EH (cell line): ENCODE measurements at places on chromosomes 1 and 21.
A peak's percentile ranks its signal among the peaks of the same experiment; 100 is the strongest.

GRCh38 chr1:98490099-98490498 is 171.4 kb upstream of the SNX7 start:
- no peak for DNase-seq

DNA sequence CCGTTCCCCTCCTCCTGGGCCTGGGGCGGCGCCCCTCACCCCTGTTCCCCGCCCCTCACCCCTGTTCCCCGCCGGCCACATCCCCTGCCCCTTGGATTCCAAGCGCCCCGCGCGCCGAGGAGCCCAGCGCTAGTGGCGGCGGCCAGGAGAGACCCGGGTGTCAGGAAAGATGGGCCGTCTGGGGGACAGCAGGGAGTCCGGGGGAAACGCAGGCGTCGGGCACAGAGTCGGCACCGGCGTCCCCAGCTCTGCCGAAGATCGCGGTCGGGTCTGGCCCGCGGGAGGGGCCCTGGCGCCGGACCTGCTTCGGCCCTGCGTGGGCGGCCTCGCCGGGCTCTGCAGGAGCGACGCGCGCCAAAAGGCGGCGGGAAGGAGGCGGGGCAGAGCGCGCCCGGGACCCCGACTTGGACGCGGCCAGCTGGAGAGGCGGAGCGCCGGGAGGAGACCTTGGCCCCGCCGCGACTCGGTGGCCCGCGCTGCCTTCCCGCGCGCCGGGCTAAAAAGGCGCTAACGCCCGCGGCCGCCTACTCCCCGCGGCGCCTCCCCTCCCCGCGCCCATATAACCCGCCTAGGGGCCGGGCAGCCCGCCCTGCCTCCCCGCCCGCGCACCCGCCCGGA is at the start of gene TP73:
TP73 (plus strand) TSS at position 587 of the 618 bp plus-strand sequence. CDS start 29,850 bp downstream, outside the sequence.
- DNase-seq: no peak

- no peak for DNase-seq
Measured at GRCh38 chr21:41537356-41537755, 29.4 kb upstream of the TMPRSS2 start.

GRCh38 chr21:28633839-28634555 is 358.7 kb downstream of the LTN1 start:
- DNase-seq: peak; percentile 96

DNA sequence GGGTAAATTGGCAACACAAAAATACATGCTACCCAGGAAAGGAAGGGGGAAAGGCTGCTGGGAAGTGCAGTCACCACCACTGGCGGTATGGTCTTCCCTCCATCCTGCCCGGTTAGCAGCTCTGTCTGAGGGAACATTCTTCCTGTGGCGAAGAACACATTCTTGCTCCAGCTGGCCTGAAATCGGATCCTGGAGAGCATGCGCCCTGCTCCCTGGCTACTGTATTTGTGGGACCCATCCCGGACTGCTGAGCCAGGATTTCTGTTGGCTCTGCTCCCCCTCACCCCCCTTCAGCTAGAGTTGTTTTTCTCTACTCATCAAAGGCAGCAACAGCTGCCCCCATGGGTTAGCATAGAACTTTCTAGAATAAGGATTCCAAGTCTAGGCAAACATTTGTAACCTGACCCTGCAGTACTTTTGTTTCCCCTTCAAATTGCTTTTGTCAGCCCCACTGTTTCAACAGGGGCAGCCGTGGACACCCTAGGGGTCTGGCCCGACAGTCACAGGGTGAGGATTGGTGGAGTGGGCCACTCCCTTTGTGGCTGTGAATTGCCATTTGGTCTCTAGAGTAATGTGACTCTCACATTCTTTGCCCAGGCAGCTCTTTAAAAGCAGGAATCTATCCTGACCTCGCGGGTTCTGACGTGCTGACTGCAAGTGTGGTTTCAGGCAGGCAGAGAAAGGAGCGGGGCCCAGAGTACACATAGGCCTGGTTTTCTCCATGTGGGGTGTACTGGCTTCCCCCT is 157.7 kb downstream of the TOMM20 start:
- DNase-seq: peak; percentile 98

- peak; percentile 40 for DNase-seq
Measured at GRCh38 chr1:11749203-11749689, 12.7 kb upstream of the C1orf167 start.

DNA sequence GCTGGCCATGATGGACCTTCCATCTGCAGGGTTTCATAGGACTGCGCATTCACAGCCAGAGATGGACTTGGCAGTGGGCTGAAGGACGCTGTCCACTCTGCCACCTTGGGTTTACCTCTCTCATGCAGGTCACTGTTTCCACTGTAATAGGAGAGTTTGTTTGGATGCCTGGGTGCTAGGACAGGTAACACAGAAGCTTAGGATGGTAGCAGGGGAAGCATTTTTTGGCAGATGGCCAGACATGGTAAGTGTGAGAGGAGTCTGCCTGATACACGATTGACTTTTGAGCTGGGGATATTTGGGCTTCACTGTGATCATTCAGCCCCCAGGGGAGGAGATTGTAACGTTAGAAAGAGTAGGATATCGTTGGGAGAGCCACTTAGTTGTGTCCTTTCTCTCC is 11.8 kb downstream of the PSEN2 start:
- no peak for DNase-seq

DNA sequence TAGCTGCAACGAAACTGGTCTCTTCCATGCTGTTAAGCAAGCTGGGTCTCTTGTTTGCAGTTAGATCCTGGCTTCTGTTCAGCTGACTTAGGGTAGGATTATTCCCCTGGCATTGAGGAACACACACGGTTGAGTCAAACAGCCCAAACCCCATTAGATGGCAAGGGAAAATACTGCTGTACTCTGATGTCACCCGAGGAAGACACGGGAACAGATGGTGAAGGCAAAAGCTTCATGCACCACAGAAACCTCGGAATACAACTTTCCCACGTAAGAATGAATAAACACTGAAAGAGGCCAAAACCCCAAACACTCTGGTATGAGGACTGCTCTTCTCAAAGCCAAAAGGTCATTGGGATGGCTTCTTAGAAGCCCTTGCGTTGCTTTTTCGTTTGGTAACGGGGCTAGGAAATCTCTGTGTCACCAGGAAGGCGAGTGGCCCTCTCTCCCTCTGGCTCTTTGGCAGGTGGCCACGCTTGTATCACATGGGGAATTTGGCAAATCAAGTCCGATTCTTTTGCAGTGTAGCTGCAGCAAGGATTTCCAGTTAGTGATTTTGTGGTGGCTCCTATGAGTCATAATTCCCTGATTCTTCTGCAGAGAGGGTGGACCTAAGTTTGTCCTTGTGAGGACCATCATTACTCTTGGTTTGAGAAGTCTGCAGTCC is 16.7 kb upstream of the LYST start:
- peak; percentile 100 for DNase-seq

- peak; percentile 55 for DNase-seq
Measured at GRCh38 chr21:44872649-44873355, 688 bp downstream of the PTTG1IP start.

- DNase-seq: no peak
Measured at GRCh38 chr1:161265305-161265704, 6.8 kb downstream of the PCP4L1 start.

GRCh38 chr1:2523891-2524609 is 2.3 kb downstream of the PANK4 start:
- no peak for DNase-seq

- no peak for DNase-seq
Measured at GRCh38 chr1:111792249-111792648, 36.5 kb downstream of the DDX20 start.

DNA sequence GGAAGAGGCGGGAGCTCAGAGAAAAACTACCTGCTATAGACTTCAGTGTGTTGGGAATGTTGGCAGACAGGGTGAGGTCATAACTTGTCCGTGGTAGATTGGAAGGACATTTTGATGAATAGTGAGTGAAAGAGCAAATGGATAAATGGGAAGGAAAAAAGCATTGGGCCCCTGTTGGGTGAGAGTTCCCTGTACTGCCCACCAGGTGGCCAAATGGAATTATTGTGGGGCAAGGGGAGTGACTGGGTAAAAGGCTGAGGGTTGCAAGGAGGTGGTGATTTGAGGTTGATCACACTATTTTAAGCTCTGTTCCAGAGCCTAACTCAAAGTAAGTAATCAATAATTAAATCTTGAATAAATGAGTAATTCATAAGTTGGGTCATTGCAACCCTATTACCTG is 60.4 kb downstream of the MRPS6 start:
- DNase-seq: no peak

- DNase-seq: no peak
Measured at GRCh38 chr1:2465371-2466269, 10.5 kb upstream of the PLCH2 start.

DNA sequence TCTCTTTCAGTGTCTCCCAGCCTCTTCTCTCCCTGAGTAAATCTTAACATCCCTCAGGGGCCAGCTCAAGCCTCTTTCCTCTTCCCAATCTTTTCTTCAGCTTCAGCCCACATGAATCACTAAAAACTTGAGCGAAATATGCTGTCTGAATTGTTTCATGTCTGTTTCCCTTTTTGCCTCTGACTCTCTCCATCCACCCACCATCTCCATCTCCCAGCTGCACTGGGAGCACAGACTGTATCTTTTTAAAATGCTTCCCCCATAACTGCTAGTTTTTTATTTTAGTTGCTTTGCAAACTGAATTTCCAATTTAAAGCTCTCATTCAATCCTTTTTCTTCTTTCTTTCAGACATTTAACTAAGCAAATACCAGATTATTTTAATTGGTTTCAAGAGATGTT is 3.0 kb upstream of the AHCTF1 start:
- no peak for DNase-seq

- no peak for DNase-seq
Measured at GRCh38 chr1:70979881-70980280, 67.7 kb downstream of the PTGER3 start.

DNA sequence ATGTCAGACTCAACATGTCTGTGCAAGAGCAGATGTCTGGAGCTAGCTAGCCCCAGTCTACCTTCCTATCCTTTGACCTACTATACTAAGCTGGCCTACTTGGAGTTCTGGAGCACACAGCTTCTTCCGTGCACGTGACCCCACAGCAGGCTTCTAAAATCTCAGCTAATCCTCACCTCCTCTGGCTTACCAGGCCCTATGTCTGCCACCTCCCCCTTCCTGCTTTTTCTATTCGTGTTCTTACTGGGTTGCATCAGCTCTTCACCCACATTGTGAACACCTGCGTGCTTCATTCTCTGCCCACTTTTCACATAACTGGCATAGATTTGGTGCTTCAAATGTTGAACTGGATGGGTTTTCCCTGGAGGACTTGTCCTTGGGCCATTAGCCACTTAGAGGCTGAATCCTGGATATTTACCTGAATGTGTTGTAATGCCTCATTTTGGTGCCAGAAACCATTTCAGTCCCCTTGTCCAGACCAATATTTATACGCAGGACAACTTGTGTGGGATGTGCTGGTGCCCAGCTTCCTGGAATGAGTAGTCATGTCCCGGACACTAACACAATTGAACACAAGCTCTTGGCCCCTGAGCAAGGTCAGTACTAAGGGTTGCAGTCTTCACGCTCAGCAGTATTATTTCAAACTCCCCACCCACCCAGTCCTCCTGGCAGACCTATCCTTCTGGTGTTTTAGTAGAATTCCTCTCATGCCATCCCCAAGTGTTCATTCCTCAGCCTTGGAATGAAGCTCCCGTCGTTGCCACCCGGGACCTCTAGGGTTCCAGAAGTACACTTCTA is 24.0 kb downstream of the TENT5C start:
- no peak for DNase-seq

GRCh38 chr1:113874012-113874879 is 2.7 kb upstream of the PTPN22 start:
- DNase-seq: peak; percentile 14

DNA sequence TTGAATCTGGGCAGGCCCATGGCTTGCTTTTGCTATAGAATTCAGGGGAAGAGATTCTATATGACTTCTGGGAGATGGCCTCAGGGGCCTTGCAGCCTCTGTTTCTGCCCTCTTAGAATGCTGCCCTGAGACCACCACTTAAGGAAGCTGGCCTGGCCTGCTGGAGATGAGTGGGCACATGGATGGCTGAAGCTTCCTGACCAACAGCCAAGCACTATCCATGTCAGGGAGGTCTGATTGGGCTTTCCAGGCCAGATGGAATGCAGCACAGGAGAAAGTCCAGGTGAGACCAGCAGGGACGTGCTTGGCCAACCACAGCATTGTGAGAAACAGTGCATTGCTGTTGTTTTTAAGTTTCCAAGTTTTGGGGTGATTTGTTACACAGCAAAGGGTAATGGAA is 308.1 kb downstream of the PTPRU start:
- no peak for DNase-seq

DNA sequence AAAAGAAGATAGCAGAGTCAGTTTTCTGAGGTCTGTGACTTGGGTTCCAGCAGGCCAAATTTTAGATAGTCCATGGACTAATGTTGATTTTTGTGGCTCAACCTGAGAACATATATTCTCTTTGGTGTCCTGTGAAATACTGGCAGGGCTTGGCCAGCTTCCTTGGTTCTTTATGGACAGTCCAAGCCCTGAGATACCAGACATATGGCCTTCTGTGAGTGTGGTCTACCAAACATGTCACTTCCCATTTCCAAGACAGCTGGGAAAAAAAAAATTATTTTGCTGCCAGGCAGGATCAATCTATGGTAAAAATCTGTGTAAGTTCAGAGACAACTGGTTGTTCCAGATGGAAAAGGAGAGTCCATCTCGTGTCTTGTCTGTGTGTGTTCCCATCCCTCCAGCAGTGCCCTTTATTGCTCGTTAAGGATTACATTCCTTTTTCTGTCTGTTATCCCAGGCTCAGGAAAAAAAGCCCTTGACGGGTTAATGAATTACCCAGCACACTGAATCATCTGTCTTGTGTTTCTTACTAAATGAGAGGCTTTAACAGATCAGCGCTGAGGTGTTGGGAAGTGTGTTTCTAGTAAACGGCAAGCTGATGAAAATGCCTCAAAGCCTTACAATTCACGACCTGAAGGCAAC is 33.4 kb upstream of the XPR1 start:
- peak; percentile 32 for DNase-seq

DNA sequence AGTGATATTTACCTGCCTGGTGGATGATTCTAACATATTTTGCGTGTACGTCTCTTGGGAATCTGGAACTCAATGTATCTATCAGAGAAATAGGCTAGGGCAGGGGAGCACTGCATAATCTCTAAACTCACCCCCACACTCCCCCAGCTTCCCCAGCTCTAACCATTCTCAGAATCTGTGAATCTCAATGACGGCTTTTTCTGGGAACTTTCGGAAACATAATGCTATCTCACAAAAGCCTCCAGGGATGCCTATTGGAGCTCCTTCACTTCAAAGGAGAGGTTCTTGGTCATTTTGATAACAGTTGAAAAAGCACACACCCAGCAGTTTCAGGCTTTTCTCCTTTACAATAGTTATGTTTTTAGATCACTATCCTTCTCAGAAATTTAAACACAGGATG is 113.8 kb upstream of the MAGI3 start:
- DNase-seq: no peak

DNA sequence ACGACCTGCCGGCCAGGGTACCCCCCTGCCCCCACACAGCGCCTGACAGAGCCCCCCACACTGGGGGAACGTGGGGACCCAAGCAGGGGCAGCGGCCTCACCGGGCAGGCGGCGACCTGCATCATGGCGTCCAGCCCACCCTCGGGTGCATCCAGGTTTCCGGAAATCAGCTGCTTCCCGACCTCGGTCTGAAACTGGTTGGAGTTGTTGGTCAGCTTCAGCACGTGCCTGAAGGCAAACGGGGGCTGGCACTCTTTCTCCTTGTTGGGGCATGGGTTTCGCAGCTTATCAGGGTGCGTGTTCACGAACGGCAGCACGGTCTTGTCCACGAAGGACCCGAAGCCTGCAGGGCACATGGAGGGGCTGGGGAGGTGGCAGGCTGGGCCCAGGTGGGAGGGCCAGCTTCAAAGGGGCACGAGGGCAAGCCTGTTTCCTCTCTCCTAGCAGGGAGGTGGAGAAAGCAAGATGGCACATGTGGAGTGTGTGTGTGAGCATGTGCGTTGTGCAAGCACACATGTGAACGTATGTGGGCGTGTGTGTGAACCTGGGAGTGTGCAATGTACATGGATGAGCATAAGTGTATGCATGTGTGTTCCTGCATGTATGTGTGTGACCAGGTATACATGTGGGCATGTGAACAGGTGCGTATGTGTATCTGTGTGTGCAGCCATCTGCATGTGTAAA is 19.2 kb downstream of the ITGB2 start:
- DNase-seq: no peak
